ENCODE measurements at places on chromosomes 7 and 10. TPM values are rescaled to one million over a fixed set of nuclear protein-coding genes. Genes with fewer than 3 reads are reported as not detected.

The MKRN1 gene
- 89.5 TPM for total RNA-seq

The PRPS1L1 gene
- total RNA-seq = not detected

The GIMAP2 gene
- 0.21 TPM for total RNA-seq

The NODAL gene
- total RNA-seq = not detected

The XRCC2 gene
- 0.28 TPM for total RNA-seq
